PC-3 (cell line): ENCODE measurements at places on chromosomes 13 and 19.

- no peak for DNase-seq
Measured at GRCh38 chr13:86135856-86136255, 336.6 kb upstream of the SLITRK6 start.

DNA sequence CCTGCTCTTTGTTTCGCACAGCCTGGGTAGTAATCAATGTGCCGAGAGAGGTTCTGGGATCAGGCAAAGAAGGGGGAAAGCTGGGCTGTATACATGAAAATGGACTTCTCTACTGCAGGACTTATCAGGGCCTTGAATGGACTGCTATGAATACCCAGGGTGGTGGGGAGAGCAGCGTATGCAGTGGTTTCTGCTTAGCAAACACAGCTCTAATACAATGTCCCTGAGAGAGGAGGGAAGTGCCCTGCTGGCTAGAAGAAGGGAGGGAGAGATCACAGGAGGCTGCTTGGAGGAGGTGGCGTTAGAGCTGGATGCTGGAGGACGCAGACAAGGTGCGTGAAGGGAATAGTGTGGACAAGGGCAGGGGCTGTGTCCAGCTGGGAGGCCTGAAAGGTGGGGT is 116.1 kb downstream of the PTPRS start:
- DNase-seq = no peak

DNA sequence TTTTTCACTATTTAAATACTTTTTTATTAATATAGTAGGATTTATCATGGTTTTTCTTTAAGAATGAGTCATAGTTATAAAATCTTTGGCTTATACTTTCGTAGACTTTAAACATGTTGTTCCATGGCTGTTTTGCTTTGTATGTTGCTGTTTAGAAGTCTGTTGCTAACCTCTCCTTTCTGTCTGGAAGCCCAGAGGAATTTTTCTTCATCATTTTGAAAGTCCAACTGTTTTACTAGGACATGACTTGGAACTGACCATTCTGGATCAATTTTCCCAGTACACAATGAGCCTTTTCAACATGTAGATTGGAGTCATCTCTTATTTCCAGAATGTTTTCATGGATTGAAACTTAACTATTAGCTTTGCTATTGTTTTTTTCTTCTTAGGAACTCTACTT is 7.9 kb downstream of the CAB39L start:
- no peak for DNase-seq

DNA sequence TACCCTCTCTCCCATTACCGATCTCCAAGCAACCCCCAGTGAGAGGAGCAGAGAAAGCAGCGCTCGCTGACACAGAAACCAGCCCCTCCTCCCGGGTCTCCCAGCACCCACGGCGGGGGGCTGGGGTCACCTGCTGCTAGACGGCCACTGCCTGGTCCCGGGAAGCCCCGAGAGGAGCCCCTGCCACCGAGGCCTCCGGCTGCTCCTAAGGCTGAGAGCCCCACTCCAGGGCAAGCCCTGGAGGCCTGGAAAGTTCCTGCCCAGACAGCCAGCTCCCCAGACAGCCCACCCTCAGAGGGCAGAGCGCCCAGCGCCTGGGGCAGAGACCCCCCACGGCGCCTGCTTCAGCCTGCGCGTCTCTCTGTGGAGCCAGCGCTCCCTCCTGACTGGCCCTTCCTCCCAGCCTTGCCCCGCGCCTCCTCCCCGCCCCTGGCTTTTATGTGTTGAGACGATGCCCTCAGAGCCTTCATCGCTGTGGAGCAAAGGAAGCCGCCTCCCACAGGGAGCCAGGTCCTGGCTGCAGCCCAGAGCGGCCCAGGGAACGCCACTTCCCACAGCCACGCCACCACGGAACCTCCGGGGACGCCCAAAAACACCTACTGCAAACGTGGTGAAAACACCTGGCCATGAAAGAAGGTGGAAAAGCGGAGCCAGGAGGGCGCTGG is 51.1 kb downstream of the MLLT1 start:
- DNase-seq = no peak

- peak; percentile 44 for DNase-seq
Measured at GRCh38 chr13:40181203-40181845, 485.1 kb downstream of the FOXO1 start.

DNA sequence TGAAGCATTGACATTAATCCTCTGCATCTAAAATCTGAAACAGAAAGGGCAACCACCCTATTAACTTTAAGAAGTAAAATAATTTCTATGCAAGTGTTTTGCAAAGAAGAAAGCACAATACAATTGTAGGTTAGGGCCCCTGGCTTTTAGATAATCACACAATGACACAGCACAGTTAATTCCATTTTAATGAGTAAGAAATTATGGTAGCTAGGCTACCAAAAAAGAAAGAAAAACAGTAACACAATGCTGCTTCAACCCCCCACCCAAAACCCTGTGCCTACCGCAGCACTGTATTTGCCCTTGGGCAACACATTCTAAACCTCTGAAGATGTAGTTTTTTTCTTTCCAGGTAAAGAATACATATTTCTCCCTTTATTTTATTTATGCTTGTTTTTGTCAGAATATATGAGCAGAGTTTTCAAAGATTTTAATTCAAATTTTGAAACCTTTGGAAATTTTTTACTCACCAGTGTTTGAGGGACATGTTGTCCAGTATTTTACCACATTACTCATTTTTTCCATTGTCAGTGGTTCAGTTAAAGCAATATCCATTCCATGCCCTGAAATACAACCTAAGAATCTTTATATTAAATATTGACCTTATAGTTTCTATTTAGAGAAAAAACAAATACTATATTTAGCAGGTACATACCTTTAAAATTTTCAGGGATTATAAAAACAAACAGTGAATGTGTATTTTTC is 21.1 kb downstream of the SOHLH2 start:
- DNase-seq = peak; percentile 63

DNA sequence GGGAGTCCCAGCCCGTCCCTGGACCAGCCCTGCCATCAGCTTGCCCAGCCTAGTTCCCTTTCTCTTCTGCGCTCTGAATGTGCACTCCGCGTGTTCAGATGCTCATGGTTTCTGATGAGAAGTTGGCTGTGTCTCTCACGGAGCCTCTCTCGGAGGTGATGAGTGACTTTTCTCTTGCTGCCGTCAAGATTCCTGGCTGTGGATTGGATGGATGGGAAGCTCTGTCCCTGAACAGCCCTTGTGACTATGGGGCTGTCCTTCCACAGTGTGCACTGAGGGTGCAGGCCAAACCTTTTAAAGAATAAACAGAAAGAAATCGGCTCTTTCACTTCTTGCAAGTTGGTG is 24.4 kb downstream of the WTIP start:
- no peak for DNase-seq

DNA sequence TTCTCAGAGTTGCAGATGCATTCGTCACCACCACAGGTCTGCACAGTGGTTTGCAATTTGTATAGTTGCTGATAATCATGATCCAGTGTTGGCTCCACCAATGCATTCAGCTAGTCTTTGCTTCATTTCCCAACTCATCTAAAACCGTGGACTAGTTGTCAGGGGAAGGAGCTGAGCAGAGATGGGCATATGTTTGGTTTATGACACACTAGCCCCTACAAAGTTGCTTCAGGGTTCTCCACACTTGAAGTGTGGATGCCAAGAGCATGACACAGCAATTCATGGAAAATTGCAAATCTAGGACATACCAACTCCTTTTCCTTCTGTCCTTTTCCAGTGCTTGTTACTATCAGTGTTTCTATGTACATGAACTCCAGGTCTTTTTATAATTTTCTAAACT is 168.0 kb downstream of the TNFSF13B start:
- DNase-seq = peak; percentile 5

DNA sequence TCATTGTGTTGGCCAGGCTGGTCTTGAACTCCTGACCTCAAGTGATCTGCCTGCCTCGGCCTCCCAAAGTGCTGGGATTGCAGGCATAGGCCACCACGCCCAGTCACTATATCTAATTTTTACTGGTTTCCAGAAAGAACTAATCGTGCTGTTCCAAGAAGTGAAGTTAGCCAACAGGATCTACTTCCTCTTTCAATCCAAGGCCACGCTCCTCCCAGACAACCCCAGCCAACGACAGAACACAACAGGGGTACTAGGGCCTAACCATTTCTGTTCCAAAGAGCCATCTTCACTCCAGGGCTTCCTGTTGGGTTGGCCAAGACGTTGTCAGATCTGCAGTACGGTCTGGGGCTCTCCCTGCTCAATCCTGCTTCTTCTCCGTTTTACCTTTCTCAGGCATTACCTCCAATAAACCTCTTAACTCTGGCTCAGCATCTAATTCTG is 7.0 kb upstream of the LSM14A start:
- DNase-seq = no peak

- no peak for DNase-seq
Measured at GRCh38 chr19:49214701-49215100, 57.1 kb downstream of the TRPM4 start.

GRCh38 chr19:39080431-39080830 is 3.7 kb upstream of the ACP7 start:
- DNase-seq = peak; percentile 9

- no peak for DNase-seq
Measured at GRCh38 chr19:11209839-11210655, 12.7 kb upstream of the KANK2 start.

- no peak for DNase-seq
Measured at GRCh38 chr13:66617786-66618185, 612.4 kb downstream of the PCDH9 start.

DNA sequence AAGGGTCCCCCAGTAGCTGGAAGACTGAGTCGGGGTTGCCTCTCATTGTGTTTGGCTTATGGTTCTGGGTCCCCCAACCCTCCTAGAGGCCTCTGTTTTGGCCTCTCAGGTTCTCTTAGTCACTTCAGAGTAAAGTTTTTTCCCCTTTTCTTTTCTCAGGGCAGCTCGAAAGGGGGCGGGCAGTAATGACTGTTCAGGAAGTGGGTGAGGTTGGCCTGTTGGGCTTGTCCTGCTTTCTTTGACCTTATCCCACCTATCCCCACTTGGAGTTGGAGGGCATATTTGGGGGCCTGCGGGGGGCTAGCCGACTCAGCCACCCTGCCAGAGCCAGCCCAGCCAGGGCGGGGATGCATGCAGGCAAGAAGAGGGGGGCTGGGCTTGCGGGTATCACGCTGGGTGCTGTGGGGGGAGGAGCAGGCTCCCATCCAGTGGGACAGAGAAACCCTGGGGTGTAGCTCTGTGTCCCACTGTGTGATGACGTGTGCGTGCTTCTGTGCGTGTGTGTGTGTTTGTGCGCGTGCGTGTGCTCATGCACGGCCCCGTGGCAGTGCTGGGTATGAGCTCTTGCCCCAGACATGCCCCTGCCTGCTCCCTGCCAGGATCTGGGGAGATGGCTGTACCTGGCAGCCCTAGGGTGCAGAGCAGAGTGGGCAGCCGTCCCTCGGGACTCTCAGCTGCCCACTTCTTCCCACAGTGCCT is 1.4 kb downstream of the CIC start:
- peak; percentile 57 for DNase-seq

DNA sequence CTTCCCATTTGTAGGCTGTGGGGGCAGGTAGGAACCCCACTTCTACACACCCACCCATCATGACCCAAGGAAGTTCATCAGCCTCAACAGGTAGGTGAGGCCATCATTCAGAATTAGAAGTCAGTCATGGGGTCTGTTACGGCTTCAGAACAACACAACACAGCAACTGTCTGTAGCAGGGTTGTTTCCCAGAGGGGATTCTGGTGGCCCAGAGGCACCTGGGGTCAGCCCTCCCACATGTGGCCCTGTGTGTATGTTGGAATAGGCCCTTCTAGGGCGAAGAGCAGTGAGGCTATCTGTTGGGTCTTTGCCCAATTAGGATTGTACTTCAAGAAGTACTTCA is 3.4 kb downstream of the IGFLR1 start:
- DNase-seq = no peak

- DNase-seq = no peak
Measured at GRCh38 chr19:15464394-15465385, at the start of gene RASAL3. RASAL3 (minus strand) TSS chr19:15464544; CDS start chr19:15464358, 186 bp downstream.

DNA sequence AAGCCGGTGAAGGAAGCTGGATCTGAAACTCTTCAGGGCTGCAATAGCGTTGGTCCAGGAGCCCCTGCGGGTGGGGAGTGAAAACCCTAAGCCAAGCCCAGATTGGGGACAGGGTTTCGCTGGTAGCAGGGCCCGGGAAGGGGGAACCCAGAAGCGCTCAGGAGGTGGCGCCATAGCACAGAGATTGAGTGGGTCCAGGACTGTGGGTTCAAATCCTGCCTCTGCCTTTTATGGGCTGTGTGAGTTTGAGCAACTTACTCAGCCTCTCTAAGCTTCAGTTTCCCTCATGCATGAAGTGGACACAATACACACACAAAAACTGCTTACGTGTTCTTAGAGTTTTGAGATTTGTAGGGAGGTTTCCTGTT is 8.3 kb upstream of the SYCN start:
- peak; percentile 32 for DNase-seq

- no peak for DNase-seq
Measured at GRCh38 chr13:81498969-81499368, 1158.0 kb upstream of the SPRY2 start.

DNA sequence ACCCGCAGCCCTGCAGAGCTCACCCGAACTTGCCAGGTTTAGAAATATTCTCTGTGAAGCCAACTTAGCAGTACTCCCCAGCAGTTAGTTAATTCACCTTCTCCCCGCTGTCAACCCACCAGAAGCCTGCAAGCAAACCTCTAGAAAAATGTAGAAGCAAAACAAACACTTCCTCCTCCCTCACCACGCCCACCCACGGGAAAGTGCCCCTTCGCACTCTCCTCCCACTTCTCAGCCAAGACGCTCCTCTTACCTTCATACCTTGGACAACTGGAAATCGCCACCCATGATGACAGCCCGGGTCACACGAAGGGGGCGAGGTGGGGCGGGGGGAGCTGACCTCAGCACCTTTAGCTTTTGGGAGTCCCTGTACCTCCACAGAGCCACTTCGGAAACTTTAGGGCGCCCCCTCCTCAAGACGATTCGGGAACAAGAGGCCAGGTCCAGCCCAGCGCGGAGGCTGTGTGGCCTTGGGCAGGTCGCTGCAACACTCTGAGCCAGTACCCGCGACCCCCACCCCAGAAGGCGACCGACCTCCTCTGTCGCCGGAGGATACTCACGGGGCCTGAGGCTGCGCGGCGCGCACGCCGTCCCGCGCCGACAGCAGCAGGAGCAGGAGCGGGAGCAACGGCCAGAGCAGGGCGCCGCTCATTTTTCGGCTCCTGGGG is 485 bp downstream of the CPAMD8 start:
- DNase-seq = no peak
